CD14-positive monocyte (primary cell): ENCODE measurements at places on chromosomes 3 and 15.

DNA sequence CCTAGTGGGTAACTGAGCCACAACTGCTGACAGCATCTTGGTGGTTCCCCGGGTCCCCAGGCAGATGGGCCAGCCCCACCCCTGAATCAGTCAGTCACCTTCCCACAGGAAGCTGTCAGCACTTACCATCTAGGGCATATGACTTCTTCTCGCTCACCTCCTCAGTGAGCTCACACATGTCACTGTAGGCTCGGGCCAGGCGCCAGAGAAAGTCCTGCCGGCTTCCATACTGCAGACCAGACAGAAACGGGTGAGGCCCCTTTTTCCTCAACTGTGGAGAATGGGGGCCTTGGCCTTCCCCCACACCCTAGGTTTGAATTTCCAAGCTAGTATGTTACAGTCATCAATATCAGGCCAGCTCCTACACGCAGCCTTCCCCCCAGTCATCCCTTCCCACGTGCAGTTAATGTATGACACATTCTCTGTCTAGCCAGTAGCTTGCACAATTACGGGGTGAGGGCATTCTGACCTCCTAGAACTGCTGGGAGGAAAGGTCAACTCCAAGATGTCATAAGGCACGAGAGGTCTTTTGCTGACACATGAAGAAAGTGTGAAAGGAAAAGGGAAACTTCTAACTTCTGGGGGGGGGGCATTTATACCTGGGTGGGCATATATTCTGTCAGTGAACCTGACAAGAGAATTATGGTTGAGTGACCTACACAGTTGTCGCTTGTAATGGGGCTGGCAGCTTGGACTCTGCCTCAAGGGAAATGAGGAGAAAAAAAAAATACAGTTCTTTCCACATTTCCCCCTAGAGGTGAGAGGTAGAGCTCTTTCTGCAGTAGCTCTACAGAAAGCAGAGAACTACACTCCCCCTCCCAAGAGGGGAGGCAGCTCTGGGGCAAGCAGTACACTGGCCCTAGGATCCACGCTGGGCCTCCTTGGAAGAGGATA, 10.9 kb downstream of the RMDN3 start:
- DNase-seq, result peak; percentile 44
- H3K36me3 ChIP-seq, result peaks cover 77% of the 10 kb centered on the region
- H3K4me1 ChIP-seq, result peaks cover 16% of the 10 kb centered on the region
- H3K27ac ChIP-seq, result peak overlapping the region; percentile 26
- no peaks in the 10 kb centered on the region for H3K27me3 ChIP-seq

GRCh38 chr15:40984964-40985363, 31.7 kb downstream of the CHAC1 start:
- H3K36me3 ChIP-seq, result peaks cover 92% of the 10 kb centered on the region
- DNase-seq, result no peak
- no peak overlapping the region for H3K4me3 ChIP-seq

DNA sequence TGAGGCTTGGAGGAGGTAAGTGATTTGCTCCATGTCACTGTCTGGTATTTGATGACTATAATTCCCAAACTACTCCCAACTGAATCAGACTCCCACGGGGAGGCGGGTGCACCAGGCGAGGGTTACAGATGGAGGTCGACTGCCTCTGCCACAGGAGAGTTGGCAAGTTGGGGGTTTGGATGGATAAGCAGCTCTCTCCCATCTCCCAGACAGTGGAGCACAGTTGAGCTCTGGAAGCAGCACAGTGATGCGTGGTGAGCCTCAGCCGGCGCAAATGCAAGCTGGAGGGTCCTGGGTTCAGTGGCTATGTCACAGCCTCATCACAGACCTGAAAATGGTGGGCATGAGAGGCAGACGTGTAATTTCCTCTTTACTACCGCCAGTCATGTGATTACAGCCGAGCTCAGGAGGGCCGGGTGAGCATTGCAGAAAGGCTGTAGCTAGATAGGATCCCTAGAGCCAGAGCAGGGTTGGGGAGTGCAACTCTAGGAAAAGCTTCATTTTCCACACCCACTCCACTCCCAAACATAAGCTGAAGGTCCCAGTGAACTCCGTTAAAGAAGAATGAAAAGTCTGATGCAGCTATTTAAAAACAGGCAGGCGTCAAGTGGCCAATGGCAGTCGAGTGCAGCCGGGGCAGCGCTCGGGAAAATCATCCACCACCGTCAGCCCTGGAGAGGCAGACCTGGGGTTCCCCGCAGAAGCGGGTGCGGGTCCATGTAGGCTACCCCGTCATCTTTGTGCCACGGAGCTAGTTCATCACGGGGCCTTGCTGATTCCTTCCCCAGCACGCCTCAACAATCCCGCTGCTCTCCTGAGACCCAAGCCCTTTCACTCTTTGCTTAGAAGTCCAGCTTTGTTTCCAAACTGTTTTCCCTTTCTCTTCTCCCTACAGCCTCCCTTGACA, 33.3 kb upstream of the VPS8 start:
- H3K36me3 ChIP-seq, result no peaks in the 10 kb centered on the region
- no peaks in the 10 kb centered on the region for H3K27me3 ChIP-seq
- no peak overlapping the region for H3K27ac ChIP-seq
- H3K4me1 ChIP-seq, result peaks cover 2% of the 10 kb centered on the region
- DNase-seq, result no peak

DNA sequence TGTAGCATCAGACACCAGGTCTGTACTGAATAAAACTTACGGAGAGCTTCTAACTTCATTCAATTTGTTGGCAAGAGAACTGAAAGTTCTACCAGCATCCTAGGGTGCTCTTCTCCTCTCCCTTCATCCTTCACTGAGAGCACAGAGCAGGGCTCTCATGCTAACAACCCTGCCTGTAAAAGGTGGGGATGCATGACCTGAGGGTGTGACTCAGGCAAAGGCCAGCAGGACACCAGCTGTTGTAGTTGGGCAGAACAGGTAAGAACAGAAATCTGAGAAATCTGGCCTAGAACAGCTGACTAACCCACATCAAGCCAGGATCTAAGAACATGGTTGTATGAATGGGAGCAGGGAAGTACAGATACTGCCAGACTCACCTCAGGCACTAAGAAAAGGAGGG, 64.2 kb downstream of the MYLK start:
- H3K4me1 ChIP-seq, result no peaks in the 10 kb centered on the region
- no peaks in the 10 kb centered on the region for H3K36me3 ChIP-seq
- no peak overlapping the region for H3K27ac ChIP-seq
- H3K27me3 ChIP-seq, result no peaks in the 10 kb centered on the region
- DNase-seq, result no peak
- no peak overlapping the region for H3K4me3 ChIP-seq

- no peaks in the 10 kb centered on the region for H3K27me3 ChIP-seq
- no peak for DNase-seq
- H3K36me3 ChIP-seq, result no peaks in the 10 kb centered on the region
Observed at GRCh38 chr3:52176180-52176752, 21.7 kb upstream of the ALAS1 start.

DNA sequence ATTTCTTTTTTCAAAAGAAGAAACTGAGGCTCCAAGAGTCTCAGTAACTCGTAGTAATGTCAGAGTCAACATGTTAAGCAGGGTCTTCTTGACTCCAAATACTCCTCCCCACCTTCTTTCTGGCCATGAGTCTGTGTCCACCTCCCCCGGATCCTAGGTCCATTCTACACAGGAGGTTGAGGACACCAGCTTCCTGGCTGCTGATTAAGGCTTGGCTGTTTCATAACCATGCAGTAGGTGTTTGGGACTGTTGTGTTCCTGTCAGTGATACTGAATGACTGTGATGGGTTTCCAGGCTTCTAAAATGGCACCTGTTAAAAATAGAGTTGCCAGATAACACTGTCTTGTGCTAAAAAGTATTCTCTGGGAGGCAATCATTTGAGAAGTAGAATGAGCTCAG, 130.8 kb upstream of the IL12A start:
- no peaks in the 10 kb centered on the region for H3K36me3 ChIP-seq
- H3K27ac ChIP-seq, result no peak overlapping the region
- H3K4me1 ChIP-seq, result peaks cover 23% of the 10 kb centered on the region
- no peaks in the 10 kb centered on the region for H3K27me3 ChIP-seq
- no peak for DNase-seq

GRCh38 chr15:36136049-36136448, 443.4 kb upstream of the CDIN1 start:
- no peaks in the 10 kb centered on the region for H3K4me1 ChIP-seq
- DNase-seq, result no peak
- no peaks in the 10 kb centered on the region for H3K36me3 ChIP-seq

GRCh38 chr3:14879211-14879874, 60.6 kb downstream of the FGD5 start:
- DNase-seq, result no peak
- H3K4me1 ChIP-seq, result no peaks in the 10 kb centered on the region
- no peaks in the 10 kb centered on the region for H3K27me3 ChIP-seq
- no peak overlapping the region for H3K4me3 ChIP-seq
- H3K36me3 ChIP-seq, result no peaks in the 10 kb centered on the region
- H3K27ac ChIP-seq, result no peak overlapping the region

DNA sequence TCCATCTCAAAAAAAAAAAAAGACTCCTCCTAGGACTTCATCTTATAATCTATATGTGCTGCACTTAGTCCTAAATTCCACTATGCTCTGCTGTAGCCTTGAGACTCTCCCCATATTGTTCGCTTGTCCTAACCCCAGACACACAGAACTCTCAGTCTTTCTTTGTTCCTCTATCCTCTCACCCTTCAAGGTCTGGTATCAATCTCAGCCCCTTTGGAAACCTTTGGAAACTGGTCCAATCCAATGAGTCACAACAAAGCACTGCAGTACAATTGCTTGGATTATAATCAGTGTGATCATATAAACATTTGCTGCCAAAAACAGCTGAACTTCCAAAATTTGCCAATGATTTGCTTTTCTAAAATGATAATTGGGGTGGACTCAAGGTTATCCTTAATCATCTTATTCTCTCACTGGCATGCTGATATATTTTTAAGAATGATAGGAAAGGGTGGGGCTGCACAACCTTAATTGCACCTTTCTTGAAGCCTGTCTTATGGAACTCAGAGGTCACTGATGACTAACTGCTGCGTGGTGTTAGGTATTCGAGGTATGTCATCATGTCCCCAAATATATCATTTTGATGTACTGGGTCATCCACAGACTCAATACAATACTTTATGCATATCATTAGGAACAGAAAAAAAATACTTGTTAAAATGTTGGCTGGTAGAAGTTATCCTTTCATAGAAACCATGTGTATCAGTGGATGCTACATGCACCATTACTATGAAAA, 756.7 kb downstream of the NR2F2 start:
- H3K27ac ChIP-seq, result no peak overlapping the region
- H3K36me3 ChIP-seq, result no peaks in the 10 kb centered on the region
- no peaks in the 10 kb centered on the region for H3K4me1 ChIP-seq
- H3K4me3 ChIP-seq, result no peak overlapping the region
- H3K27me3 ChIP-seq, result no peaks in the 10 kb centered on the region
- DNase-seq, result no peak

- H3K27me3 ChIP-seq, result no peaks in the 10 kb centered on the region
- peaks cover 44% of the 10 kb centered on the region for H3K4me1 ChIP-seq
- H3K4me3 ChIP-seq, result no peak overlapping the region
- H3K27ac ChIP-seq, result peak overlapping the region; percentile 53
- no peaks in the 10 kb centered on the region for H3K36me3 ChIP-seq
Observed at GRCh38 chr3:172181932-172182586, 142.7 kb downstream of the FNDC3B start.

- H3K36me3 ChIP-seq, result no peaks in the 10 kb centered on the region
- no peaks in the 10 kb centered on the region for H3K27me3 ChIP-seq
- H3K4me3 ChIP-seq, result no peak overlapping the region
- no peak for DNase-seq
- H3K4me1 ChIP-seq, result no peaks in the 10 kb centered on the region
- H3K27ac ChIP-seq, result no peak overlapping the region
Observed at GRCh38 chr3:197353867-197354567, 55.6 kb upstream of the DLG1 start.

DNA sequence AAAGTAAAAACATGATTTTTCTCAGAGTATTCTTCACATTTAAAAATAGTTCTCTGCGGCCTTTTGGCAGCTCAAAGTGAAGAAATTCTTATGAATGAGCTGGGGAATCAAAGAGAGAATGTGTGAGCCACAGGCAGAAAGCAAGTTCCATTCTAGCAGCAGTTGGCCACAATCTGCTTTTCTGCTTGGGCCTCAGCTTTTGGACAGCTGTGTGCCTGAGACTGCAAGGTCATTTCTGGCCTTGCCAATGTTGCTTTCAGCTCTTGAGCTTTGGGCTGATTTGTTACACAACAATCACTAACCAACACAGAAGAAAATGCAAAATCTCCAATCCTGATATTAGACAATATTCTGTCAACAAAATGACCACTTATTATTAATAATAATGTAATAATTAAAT, 14.4 kb upstream of the TM4SF4 start:
- H3K27me3 ChIP-seq, result no peaks in the 10 kb centered on the region
- no peak for DNase-seq
- no peak overlapping the region for H3K27ac ChIP-seq
- H3K4me3 ChIP-seq, result no peak overlapping the region

DNA sequence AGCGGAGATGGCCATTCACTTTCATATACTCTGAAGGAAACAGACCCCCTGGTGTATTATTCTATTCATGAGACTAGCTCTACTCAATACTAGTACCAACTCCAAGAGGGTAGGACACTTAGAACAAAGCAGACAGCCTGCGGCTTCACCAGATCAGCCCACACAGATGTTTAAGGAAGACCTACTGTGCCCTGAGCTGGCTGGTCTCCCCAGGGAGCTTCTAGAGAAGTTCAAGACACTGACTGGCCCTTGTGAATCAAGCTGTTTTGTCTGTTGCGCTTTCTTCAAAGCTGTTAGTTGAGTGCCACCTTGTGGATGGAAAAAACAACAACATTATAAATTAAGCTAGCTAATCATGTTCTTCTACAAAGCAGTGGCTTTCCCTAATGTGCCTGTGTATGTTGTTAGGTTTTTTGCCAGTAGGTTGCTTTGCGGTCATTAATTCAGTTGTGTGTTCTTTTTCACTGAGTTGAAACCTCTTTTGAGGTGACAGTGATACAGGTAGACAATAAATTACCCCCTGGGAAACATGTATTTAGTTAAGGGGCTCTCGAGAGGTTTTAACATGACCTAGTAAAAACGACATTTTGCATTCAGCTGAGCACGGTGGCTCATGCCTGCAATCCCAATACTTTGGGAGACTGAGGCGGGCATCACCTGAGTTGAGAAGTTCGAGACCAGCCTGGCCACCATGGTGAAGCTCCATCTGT, 64.2 kb upstream of the MYZAP start:
- H3K36me3 ChIP-seq, result no peaks in the 10 kb centered on the region
- no peak overlapping the region for H3K4me3 ChIP-seq

GRCh38 chr3:141538568-141539240, 51.9 kb downstream of the RASA2 start:
- no peak overlapping the region for H3K4me3 ChIP-seq
- H3K27me3 ChIP-seq, result no peaks in the 10 kb centered on the region
- peaks cover 32% of the 10 kb centered on the region for H3K36me3 ChIP-seq
- H3K4me1 ChIP-seq, result peaks cover 10% of the 10 kb centered on the region
- no peak for DNase-seq
- peak overlapping the region; percentile 55 for H3K27ac ChIP-seq

GRCh38 chr15:82543160-82543559, 2.9 kb upstream of the RPS17 start:
- no peak overlapping the region for H3K27ac ChIP-seq
- peaks cover 19% of the 10 kb centered on the region for H3K4me1 ChIP-seq
- peaks cover 3% of the 10 kb centered on the region for H3K27me3 ChIP-seq
- no peak overlapping the region for H3K4me3 ChIP-seq
- peak; percentile 5 for DNase-seq
